Stimulated activated CD4-positive, alpha-beta T cell treated with anti-CD3 and anti-CD28 coated beads, Interleukin-15, amount 100 ng/mL, for 1 hour (primary cell): ENCODE measurements at places on chromosomes 3 and 15.
A peak's percentile ranks its signal among the peaks of the same experiment; 100 is the strongest.

GRCh38 chr3:133113526-133113925, 75.3 kb downstream of the TMEM108 start:
- no peak for DNase-seq

GRCh38 chr15:45522328-45523165, at the start of gene SLC30A4:
Gene SLC30A4 (minus strand): TSS chr15:45522755. CDS start chr15:45522354, 401 bp downstream.
- peak; percentile 47 for DNase-seq

DNA sequence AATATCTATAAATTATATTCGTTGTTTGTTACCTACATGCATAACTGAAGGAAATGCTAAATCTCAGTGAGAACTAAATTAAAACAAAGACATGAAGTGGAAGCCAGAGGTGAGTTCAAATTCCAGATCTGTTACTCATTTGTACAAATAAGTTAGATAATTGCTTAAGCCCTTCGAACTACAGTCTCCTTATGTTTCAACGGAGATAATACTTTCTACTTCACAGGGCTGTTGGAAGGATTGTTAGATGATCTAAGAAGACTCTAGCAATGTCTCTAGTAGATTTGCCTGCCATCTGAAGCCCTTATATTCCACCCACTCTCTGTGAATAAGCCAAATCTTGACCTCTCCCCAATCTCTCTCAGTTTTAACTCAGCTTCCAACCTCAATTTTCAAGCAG, 125.8 kb downstream of the P2RY1 start:
- no peak for DNase-seq

DNA sequence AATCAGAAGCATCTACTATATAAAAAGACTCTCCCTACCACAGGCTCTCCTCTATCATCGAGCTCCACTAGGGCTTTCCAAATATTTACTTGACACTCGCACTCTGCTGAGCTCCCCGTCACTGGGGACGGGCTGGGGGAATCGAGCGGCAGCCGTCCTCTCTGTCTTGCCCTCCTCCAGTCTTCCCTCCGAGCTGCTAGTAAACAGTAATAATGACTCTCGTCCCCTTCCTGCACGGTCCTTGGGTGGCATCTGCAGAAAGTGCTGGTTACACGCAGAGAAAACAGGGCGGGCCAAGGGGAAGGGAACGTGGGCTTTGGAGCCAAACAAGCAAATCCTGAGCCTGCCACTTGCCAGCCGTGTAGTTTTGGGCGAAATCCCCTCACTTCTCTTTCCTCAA, 96.6 kb downstream of the LRIG1 start:
- DNase-seq = no peak

DNA sequence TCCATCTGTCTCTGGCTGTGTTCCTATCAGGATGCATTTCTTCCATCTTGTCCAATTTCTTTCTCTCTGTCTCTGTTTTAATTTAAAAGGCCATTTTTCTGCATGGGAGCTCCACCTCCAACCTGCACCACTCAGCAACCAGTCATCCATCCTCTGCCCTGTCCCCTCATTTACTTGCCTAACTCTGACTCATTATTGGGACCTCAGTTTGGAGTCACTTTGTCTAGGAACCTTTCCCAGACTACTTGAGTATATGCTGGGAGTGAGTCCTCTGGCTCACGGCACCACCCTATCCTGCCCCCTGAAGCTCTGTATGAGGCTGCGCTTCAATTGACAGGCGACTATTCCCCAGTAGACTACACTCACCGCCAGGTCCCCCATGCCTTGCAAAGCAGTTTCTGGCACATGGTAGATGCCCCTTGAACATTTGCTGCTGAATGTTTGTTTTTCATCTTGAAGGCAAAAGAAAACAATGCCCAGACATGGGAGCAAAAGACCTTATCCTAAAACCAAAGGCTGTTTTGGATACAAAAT, 513.3 kb upstream of the CFAP20DC start:
- DNase-seq = no peak

DNA sequence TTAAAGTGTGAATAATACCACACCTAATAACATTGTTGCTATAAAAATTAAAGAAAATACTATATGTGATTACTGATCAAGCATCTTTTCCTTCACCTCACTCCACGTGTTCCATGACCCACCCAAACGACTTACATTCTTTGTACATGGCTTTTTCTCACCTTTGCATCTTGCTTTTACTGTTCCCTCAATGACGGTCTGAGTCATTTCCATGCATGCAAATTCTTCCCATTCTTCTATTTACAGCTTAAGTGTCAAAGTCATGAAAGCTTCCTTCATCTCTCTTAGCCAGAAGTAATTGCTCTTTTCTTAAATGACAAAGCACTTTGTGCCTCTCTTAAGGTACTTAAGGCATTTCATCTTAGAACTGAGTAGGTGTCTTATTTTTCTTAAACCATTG, 64.0 kb downstream of the GREM1 start:
- DNase-seq = no peak

GRCh38 chr3:167653760-167654159, at the start of gene WDR49:
Gene WDR49 (minus strand): TSS chr3:167653942. CDS start chr3:167653425, 517 bp downstream.
- no peak for DNase-seq

- DNase-seq = no peak
These were observed 127.7 kb upstream of the DLG1 start for GRCh38 chr3:197426121-197426566.

- DNase-seq = no peak
These were observed 198.3 kb downstream of the ADAMTS9 start for GRCh38 chr3:64489361-64490044.
